ENCODE measurements at places on chromosomes 2 and 18.
A peak's percentile ranks its signal among the peaks of the same experiment; 100 is the strongest.

DNA sequence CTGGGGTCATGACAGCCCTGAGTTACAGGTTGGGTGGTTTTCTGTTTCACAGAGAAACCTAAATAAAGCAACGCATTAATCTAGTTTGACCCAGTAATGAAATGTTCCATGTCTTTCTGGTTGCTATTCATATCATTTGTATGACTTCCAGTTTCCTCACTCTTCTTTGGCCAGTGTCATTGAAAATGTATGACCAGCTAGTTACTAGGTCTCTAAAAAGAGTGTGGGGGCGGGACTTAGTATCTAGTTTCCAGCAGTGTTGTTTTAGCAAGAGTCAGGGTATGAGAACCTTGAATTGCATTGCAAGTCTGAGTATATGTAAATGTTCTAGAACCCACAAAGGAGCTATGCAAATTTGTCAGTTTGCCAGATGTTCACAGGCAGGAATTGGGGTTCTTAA lies 47.7 kb downstream of the SLC9A2 start:
- no peak for DNase-seq

GRCh38 chr2:238127165-238128060 lies 11.1 kb upstream of the KLHL30 start:
- DNase-seq, result no peak

GRCh38 chr18:52152036-52152435 lies 188.0 kb upstream of the DCC start:
- no peak for DNase-seq

DNA sequence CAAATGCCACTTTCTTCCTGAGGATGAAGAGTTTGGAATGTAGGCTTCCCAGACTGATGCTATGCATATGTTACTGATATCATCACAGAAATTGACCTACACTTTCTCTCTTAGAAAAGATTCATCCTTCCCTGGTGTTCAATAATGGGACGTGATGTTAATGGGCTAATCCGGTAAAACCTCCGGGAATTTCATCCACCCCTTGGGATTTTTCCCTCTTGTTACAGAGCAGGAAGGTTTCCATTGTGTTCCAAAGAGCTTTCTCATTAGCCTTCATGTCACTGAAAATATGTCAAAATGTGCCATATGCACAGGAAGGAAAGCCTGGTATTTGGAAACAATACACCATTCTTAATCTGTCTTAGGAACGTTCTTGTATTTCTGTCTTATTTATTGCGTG lies 20.7 kb downstream of the ALPK2 start:
- no peak for DNase-seq

DNA sequence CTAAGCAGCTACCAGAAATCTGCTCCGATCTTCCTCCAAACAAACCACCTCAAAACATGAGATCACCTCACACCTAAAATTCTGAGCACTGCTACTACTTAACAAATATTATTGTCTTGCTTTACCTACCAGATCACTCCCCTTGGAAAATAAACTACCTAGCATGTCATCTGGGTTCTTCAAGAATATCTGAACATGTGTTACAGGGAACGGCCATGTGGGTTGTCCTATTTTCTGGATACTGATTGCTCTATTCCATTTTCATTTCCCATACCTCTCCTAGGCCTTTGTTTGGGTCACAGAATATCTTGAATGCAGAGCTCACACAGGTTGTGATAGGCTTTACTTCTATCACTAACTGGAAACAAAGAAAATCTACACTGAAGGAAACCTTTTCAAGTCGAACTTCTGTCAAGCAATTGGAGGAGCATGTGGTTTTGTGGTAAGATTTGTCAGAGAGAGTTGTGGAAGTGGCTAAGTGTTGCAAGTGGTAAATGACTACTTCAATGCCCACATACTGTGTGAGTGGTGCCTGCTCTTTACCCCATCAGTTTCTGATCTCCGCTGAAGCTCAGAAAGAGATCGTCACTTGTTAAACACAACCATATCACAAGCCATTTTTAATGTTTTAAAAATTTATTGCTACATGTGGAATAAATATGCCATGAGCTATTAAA lies 739.1 kb upstream of the ZEB2 start:
- no peak for DNase-seq

DNA sequence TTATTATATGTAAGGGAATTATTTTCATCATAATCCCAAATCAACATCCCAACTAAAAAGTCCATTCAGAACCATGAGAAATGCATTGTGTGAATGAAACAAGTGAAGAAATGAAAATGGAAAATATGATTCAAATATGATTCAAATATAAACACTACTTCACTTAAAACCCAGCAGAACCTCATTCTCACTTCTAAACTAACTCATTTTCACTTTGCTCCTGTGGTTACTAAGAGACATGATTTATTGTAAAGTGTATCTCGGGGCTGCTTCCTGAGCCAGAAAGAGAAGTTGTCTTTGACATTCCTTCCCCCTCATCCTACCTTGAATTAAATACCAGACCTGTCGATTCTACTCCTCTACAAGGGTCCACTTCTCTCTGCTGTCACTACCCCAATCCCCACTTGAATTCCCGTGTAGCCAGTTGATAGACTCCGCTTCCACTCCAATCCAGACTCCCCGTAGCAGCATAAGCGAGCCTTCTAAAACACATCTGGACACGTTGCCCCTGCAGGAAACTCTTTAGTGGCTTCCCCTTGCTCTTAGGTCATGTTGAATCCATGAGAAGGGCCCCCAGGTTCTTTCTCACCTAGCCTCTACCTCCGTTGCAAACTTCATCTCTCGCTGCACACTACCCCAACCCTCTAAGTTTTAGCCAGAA lies 697.0 kb upstream of the ID2 start:
- DNase-seq, result no peak

- no peak for DNase-seq
These were observed 174.0 kb upstream of the PIEZO2 start for GRCh38 chr18:11323359-11323819.

GRCh38 chr2:170744248-170745002 lies 25.8 kb upstream of the ERICH2 start:
- no peak for DNase-seq

GRCh38 chr2:72183016-72183415 lies 35.4 kb upstream of the CYP26B1 start:
- DNase-seq, result no peak

GRCh38 chr2:26946841-26947784 lies 23.3 kb upstream of the MAPRE3 start:
- no peak for DNase-seq

- DNase-seq, result no peak
These were observed 149.0 kb downstream of the MEIS1 start for GRCh38 chr2:66583881-66584280.

- no peak for DNase-seq
These were observed 184.6 kb upstream of the OSR1 start for GRCh38 chr2:19542796-19543662.

DNA sequence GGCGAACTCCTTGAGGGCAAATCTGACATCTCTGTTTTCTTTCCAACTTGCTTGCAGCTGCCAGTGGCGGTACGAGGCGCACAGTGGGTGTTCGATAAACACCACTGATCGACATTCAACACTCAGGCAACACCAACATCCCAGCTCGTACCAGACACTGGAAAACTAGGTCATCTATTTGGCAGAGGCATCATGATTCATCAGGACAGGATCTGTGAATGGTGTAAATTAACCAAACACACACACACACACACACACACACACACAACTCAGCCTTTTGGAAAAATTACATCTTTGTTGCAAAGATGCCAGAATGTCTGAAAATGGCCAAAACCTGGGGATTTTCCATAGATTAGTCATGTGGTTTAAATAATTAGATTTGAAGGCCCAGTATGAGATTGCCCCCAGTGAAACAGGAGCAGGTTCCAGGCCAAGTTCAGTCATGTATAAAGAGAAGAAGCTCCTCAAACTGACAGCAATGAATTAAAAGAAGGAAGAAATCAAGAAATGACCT lies 150.5 kb upstream of the NCKAP5 start:
- no peak for DNase-seq

GRCh38 chr2:30759481-30759880 lies 47.8 kb downstream of the CAPN13 start:
- no peak for DNase-seq

GRCh38 chr2:33069894-33070651 lies 123.3 kb downstream of the LTBP1 start:
- DNase-seq, result no peak

DNA sequence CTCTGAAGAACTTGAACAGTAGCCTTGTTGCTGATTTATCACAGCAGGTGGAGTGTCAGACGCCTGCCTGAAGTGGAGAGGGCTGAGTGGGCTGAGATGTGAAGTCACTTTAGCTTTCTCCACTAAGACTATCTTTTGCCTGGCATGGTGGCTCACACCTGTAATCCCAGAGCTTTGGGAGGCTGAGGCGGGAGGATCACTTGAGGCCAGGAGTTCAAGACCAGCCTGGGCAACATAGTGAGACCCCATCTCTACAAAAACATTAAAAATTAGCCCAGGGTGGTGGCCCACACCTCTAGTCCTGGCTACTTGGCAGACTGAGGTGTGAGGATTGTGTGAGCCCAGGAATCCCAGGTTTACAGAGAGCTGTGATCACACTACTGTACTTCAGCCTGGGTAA lies 60.6 kb upstream of the TTC39C start:
- DNase-seq, result no peak

DNA sequence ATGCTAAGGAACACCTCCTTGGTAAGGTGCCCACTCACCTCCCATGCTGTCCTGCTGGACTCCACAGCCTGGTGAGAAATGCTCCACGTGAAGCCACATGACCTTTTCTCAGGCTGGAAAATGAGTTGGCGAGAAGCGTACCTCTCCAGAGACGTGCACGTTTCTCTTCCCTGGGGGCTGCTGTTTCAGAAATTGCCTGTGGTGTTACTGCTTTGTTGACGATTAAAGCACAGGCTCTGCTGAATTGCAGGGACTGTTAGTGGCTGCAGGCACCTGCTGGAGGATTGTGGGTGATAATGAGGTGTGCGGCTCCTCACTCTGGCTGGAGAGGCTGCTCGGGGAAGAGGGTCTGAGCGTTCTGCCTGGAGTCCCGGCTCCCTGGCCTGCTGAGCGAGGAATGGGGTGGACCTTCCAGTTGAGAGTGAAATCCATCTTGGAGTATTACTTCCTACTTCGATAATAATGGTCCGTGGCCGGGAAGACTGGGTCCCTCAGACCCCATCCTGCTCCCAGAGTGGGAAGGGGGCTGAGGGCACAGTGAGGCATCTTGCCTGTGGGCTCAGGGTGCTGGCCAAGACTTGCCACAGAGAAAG lies 199.3 kb upstream of the HDAC4 start:
- DNase-seq, result no peak

GRCh38 chr2:186036862-186037449 lies 298.4 kb downstream of the FSIP2 start:
- no peak for DNase-seq

DNA sequence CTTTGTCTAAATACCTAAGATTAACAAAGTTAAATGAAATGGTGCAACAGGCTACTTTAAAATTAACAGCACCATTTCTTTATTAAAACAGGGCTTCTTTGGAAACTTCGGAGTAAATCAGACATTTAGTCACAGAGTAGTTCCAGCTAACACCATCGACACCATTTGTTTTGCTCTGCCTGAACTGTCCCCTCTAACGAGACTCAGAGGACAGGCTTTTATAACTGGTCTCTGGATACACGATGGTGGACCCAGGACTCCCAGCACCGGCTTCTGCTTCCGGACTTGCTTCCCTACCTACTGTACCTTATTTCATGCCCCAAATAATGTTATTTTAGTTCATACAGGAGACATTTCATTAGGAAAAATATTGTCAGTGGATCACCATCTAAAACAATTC lies 252.1 kb downstream of the XIRP2 start:
- no peak for DNase-seq

- no peak for DNase-seq
These were observed 43.9 kb upstream of the B3GNT7 start for GRCh38 chr2:231351648-231352047.

GRCh38 chr2:178197791-178198190 lies 3.5 kb downstream of the OSBPL6 start:
- no peak for DNase-seq

GRCh38 chr2:128346291-128347170 lies 27.9 kb upstream of the HS6ST1 start:
- no peak for DNase-seq

- no peak for DNase-seq
These were observed 101.9 kb downstream of the MBD5 start for GRCh38 chr2:148122788-148123187.

DNA sequence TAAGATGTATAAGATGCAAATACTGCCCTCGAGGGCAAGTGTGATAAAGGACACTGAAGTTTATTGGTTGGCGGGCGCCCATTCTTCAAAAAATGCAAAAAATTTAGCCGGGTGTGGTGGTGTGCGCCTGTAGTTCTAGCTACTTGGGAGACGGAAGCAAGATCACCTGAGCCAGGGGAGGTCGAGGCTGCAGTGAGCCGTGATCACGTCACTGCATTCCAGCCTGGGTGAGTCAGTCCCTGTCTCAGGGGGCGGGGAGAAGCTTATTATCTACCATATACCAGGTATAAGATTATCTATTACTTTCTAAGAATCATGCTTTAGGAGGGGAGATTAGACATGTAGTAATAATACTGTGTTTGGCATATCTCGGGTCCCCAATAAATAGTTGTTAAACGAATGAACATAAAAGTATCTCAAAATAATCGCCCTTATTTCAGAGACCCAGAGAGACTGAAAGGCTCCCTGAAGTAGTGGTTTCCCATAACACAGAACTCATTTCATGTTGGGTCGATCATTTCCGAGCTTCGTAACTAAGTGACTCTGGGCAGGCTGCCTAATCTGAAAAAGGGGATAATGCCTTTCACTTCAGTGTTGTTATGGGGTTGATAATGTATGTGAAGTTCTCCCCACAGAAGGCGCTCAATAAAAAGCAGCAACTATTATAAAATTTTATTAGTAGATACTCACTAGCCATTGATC lies 1.2 kb upstream of the SELENOI start:
- no peak for DNase-seq

- DNase-seq, result no peak
These were observed 480.5 kb downstream of the TRIB2 start for GRCh38 chr2:13197248-13197647.

DNA sequence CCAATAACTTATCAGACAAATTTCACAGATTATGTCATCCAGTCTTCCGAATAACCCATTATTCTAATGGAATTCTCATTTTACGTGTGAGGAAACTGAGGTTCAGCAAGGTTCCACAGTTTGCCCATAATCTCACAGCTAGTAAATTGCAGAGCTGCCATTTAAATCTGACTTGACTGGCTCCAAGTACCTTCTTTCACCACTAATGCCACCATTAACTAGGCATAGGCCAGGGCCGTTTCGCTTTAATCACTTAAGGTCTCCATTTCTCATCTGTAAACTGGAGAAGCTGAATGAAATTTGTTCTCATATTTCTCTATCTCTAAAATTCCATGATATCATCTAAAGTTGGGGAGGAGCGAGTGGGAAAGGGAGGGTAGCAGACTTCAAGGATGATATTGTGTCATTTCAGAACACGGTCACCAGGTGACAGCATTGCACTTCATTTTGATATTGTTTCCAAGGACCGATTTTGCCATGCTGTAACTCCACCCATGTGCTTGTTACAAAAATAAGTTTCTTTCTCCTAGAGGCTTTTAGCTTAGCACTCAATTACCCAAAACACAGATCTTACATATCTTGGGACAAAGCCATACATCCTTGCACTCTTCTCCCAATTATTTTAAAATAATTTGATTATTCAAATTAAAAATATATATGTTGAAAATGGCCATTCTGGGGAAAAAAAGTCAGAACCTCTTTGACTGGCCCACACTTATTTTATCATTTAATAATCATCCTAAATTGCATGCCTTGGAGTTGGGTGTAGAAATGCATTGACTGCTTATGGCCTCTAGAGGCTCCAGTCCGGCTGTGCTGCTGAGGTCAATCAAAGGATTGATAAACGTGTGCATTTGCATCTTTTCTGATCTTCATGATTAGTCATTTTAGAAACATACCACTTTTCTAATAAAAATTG lies 123.8 kb downstream of the AKAIN1 start:
- peak; percentile 59 for DNase-seq

- DNase-seq, result no peak
These were observed 84.1 kb downstream of the R3HDM1 start for GRCh38 chr2:135615404-135615803.
